ENCODE measurements at places on chromosomes 6 and 20. TPM values are rescaled to one million over a fixed set of nuclear protein-coding genes. Genes with fewer than 3 reads are reported as not detected.

TCEA2 gene
- 42.5 TPM for total RNA-seq

DNA sequence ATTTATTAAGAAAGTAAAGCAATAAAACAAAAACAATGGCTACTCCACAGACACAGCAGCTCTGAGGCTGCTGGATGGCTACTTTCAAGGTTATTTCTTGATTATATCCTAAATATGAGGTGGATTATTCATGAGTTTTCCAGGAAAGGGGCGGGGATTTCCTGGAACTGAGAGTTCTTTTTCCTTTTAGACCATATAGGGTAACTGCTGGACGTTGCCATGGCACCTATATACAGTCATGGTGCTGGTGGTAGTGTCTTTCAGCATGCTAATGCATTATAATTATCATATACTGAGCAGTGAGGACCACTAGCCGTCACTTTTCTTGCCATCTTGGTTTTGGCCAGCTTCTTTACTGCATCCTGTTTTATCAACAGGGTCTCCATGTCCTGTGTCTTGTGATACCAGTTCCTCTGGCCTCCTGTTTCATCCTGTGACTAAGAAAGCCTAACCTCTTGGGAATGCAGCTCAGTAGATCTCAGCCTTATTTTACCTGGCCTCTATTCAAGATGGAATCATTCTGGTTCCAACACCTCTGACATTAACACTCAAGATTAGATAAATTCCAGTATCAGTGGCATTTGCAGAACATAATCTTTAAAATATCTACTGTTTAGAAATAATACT, 32.3 kb upstream of the TRDN start:
- DNase-seq, result no peak

GRCh38 chr6:75532521-75532920, 38.9 kb upstream of the FILIP1 start:
- DNase-seq, result no peak

TFAP2A gene
- total RNA-seq, result 1.9 TPM

C4A gene
- total RNA-seq, result 36.2 TPM

GRCh38 chr20:39107741-39108140, 145.6 kb downstream of the DHX35 start:
- no peak for DNase-seq

DNA sequence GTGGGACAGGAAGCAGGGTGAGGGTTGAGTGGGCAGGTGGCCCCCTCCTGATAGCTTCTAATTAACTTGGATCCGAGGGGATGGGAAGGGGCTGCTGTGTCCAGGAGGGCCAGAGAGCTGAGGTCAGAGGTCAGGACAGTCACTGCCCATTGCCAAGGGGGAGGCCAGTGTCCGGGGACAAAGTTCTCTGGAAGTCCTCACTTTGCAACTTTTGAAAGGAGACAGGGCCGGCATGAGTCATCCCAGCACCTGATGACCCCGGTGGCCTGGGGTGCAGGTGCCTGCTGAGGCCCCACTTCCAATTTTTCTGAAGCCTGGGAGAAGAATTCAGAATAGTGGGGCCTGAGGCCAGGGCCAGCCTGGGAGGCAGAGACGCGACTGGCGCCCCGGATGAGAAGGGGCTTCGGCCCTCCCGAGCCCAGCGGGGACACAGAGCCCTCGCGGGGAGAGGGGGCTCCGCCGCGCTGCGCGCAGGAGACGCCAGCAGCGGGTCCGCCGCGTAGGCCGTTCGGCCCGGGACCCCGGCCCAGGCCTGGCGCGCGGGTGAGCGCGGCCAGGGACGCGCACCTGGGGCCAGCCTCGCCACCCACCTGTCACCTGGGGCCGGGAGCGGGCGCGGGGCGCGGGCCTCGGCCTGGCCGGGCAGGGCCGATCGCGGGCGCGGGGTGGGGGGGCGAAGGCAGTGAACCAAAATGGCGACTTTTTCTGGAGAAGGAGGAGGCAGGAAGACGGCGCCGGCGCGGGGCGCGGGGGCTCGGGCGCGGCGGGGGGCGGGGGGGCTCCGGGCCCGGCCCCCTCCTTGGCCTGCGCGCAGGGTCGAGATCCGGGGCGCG, 586 bp downstream of the ZNF512B start:
- DNase-seq, result peak; percentile 89

GRCh38 chr6:106527979-106528378, 101.3 kb downstream of the RTN4IP1 start:
- DNase-seq, result no peak

DNA sequence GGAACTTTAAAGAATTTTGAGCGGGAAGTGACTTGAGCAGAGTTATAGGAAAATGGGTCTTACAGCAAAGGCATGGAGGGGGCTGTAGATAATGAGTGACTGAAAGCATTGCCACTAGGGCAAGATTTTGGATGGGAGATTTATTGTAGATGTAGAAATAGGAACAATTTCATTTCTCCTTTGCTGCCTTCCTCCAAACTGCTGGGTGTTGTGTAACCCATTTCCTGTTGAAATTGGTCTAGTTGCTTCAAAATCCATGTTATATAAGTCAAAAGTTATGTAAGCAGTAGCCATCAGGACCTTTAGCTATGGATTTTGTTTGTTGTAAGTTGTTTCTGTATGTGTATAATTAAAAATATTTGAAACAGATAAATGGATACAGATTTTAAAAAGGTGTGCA, 11.1 kb downstream of the YWHAB start:
- no peak for DNase-seq

GRCh38 chr6:12010635-12011275, 1.4 kb upstream of the HIVEP1 start:
- DNase-seq, result no peak

All from mesenteric fat pad (tissue), 1 donor.